ENCODE measurements at places on chromosomes 12 and 14.

GRCh38 chr12:18562531-18562930, 175.3 kb downstream of the PLCZ1 start:
- DNase-seq, result no peak

DNA sequence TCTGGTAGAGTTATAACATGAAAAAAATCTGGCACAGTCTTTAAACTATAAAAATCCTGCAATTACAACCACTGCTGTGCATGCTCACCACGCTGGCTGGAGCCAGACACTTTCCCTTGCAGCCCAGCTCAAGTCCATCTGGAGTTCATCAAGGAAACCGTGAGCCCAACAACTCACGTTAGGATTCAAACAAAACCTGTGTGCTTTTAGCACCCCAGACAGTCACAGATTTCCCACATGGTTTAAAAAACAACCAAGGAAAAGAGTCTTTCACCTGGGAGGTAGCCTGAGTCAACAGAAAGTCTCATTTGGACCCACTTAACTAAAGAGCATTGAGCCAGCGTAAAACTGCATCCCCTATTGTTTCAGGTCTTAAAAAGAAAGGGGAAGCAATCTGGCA, 4.7 kb downstream of the LRIG3 start:
- no peak for DNase-seq

GRCh38 chr14:100540926-100541620, 46.1 kb downstream of the BEGAIN start:
- DNase-seq, result no peak

- no peak for DNase-seq
These were observed 43.0 kb upstream of the MANSC4 start for GRCh38 chr12:27823038-27823437.

DNA sequence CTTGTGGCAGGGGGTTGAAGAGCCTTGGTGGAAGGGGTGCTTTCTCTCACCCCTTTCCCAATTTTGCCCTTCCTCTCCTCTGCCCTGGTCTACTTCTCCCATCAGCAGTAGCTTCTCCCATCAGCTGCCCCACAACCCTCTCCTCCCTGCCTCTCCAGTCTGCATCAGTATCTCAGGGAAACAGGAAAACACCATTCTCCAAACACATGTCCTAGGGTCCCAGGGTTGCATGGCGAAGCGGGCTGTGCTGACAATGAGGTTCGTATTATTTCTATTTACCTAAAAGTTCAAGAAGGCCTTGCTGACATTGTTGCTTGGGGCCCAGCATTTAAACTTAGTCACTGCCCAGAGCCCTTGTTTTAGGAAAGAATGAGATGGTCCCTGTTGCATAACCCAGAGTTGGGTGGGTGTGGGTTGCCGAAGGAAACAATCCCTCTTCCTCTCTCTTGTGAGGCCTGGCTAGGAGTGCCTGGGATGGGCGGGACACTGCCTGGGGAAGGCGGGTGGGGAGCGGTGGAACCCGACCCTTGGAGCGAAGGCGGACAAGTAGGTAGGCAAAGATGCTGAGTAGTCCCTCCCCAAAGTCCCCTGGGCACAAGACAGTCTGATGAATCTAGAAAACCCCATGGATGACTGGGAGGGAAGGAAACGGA, 1.3 kb upstream of the IGFBP6 start:
- no peak for DNase-seq

- no peak for DNase-seq
These were observed 277.0 kb downstream of the CEP128 start for GRCh38 chr14:80664576-80664975.

GRCh38 chr14:37232907-37233481, 35.3 kb downstream of the MIPOL1 start:
- no peak for DNase-seq

GRCh38 chr12:97960741-97961608, 498.4 kb downstream of the RMST start:
- DNase-seq, result no peak

- no peak for DNase-seq
These were observed 206.4 kb upstream of the GZMB start for GRCh38 chr14:24840204-24840893.

- no peak for DNase-seq
These were observed 1753.6 kb upstream of the SEL1L start for GRCh38 chr14:83287300-83287699.

DNA sequence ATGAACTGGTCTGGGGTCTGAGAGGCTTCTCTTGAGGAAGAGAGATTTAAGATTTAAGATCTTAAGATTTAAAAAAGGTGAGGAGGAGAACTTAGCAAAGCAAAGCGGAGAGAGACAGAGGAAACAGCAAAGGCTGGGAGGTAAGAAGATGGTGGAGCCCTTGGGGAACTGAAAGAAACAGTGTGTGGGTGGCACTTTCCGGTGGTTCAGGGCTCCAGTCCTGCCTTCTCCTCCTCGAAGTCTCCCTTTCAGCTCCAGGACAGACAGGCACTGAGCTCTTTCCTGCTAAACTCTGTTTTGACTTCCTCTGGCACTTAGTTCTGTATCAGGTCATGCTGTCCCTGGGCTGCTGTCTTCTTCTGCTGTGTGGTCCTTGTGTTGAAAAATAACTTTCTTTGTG, 298.7 kb upstream of the SRRM4 start:
- DNase-seq, result no peak

DNA sequence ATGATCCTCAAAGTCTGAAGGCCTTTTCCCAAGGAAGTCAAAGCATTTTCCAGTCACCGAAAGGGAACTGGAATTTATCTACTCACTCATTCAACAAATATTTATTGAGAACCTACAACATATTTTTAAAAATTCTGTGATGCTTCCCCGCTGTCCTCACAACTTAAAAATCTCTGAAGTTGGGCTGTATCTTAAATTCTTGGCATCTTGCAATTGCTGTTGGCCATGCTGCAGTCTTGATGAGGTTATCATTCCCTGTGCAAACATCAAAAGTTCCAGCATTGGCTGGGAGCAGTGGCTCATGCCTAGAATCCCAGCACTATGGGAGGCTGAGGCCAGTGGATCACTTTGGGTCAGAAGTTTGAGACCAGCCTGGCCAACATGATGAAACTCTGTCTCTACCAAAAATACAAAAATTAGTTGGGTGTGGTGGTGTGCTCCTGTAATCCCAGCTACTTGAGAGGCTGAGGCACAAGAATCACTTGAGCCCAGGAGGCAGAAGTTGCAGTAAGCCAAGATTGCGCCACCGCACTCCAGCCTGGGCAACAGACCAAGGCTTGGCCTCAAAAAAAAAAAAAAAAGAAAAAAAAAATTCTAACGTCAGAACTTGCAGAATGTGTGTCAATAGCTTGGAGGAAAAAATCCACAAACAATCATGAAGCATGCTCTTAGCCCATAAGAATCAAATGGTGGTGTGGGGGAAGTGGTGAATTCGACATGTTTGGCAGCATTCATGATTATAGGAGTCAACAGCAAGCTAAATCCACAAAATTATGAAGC, 34.9 kb downstream of the CCDC177 start:
- no peak for DNase-seq

DNA sequence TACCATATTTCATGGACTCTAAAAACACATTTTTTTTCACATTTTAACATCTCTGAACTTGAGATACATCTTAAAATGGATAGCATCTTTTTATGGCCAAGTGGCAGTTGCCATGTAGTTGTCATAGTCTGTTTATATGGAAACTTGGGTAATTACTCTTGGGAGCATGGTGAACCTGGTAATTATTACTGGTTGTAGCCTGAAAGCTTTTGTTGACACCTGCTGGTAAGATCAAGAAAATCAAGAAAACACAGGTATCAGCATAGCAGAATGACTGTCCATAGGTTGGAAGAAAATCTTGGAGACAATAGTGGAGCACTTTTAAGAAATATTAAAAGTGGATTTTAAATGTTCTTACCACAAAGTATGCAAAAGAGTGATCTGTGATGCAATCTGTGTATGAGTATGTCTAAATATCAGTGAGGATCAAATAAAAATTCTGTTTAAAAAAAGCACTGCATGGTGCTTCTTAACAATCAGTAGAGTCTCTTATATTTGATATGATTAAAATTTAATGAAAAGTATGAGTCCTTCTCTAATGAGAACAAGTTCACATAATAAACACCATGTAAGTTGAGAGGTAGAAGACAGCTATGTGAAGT, 44.2 kb downstream of the TTC8 start:
- DNase-seq, result no peak

DNA sequence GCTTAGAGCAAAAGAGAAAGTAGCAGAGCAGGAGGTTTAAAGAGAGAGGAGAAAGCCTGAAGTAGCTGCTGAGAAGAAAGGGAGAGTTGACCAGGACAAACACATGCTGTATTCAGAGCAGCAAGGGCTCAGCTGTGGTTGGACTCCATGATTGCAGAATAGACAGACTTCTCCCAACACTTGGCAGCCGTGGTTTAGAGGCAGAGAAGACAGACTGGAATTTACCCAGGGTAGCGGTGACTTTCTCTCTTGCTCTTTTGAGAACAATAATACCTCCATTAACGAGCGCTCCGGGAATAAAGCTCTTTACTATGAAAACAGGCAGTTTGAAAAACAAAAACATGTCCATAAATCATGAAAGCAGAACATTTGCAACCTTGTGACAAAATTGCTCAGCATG, 21.4 kb upstream of the IGF1 start:
- no peak for DNase-seq

DNA sequence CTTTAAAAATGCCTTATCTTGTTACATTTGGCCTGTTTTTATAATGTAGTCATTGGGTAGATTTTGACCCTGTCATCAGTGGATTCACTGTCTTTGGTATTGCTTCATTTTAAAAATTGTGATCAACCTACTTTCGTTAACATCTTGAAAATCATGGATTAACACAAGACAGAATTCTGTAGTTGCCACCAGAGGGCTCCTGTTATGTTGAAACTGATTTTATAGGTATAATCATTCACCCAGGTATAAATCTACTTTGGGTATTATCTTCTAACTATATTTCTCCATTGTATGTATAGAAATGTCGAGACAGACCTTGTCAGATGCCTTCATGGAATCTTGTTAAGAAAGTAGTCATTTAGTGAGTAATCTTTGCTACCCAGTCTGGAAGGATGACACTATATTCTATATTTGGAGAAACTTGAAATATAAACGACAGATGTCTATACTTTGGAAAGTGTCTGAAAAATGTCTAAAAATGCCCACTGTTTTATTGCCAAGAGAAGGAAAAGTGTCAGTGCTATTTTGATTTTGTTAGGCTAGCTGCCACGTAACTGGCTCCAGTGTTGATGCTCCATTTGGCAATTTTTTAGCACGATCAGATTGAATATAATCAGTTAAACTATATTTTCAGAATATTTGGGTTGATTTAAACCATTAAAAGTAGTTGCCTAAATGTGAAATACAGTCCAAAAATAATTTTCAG, 129.4 kb downstream of the PELI2 start:
- no peak for DNase-seq

DNA sequence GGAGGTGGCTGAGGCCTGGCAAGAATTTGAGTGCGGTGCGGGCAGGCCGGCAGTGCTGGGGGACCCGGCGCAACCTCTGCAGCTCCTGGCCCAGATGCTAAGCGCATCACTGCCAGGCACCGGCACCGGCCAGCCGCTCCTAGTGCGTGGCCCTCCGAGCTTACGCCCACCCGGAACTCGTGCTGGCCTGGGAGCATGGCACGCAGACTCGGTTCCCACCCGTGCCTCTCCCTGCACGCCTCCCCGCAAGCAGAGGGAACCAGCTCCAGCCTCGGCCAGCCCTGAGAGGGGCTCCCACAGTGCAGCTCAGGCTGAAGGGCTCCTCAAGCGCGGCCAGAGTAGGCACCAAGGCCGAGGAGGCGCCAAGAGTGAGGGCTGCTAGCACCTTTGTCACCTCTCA, 63.7 kb downstream of the CCDC60 start:
- DNase-seq, result no peak

DNA sequence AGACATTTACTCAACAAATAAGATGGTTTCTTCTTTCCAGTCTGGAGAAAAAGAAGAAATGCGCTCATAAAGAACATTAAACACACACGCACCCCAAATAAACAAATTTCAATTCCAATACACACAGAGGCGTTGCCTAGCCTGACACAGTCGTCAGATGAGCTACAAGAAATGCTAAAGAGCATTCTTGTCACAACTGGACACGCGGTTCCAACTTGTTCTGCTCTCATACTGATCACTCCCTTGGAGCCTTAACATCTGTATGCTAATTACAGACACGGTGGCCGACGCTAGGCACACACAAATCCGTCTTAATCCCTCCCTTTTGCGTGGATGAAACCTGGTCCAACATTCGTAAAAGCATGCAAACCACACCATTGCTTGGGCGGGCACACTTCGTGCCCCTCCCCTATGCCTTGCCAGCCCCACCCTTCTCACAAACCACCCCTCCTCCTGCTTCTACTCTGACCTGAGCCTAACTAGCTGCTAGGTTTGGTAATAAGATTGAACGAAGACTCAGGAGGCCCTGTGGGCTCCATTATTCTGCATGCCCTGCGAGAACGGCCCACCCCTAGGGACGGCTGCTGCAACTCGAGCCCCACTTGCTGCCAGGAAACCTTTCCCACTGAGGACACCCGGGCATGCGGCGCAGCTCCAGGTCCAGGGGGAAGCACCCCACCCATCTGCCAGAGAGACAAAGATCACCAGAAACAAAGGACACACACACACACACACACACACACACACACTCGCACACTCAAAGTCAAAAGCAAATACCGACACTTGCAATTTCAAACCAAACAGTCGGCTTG, 1.2 kb downstream of the KCNK10 start:
- DNase-seq, result no peak

DNA sequence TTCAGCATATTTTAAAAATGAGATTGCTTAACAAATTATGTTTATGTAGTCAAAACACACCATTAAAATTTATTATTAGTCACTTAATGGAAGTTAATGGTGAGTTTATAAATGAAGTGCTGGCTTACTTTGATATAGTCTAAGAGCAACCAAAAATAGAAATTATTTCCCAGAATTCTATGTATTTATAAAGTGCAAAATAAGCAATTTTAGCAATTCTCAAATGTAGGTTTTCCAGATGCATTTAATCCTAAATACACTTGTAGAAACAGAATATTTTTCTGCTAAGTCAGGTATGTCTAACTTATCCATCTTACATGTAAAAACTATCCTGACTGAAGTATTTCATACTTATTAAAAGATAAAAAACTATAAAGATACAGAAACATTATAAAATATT, 11.2 kb downstream of the LMO3 start:
- DNase-seq, result no peak

DNA sequence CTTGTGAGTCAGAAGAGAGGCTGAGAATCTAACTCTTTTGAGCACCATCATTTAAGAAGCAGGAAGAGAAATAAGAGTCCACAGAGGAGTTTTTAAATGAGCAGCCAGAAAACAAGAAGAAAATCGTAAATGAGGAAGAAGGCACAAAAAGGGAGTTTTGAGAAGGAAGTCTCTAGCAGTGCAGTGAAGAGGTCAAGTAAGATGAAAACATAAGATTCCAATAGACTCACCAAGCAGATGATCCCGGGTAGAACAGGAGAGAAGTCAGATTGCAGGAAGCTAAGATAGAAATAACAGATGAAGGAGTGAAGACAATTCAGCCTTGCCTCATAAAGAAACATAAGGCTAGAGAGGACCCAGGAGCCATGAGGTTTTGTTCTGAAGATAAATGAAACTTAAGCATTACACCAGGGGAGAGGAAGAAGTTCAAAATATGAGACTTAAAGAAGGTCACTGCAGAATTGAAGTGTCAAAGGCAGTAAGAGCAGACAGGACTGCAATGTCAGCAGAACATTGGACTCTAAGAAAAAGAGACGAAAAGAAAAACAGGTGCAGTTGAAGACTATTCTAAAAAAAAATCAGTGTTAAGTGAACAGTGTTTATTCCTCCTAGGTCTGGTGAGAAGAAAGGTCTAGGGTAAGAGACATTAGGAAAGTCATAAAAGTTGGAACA, 229.0 kb downstream of the SEC23A start:
- DNase-seq, result no peak

- DNase-seq, result peak; percentile 47
These were observed at the start of gene UNC119B for GRCh38 chr12:120710031-120710804. TSS of gene UNC119B (plus strand) at chr12:120710458. CDS start at chr12:120710475, 17 bp downstream.
